ENCODE measurements at places on chromosomes 2 and 18. TPM values are rescaled to one million over a fixed set of nuclear protein-coding genes. Genes with fewer than 3 reads are reported as not detected.

The KYNU gene
- not detected for total RNA-seq

The MYO1B gene
- total RNA-seq = 4.7 TPM

The PLGLB2 gene
- not detected for total RNA-seq

The CAPN14 gene
- total RNA-seq = 1.2 TPM

The INHA gene
- total RNA-seq = 0.23 TPM

The BUB1 gene
- total RNA-seq = 94.7 TPM

The MYL1 gene
- not detected for total RNA-seq

The ADRA2B gene
- 0.47 TPM for total RNA-seq

The RALBP1 gene
- 51.6 TPM for total RNA-seq

The MARCHF4 gene
- not detected for total RNA-seq

The ARHGAP28 gene
- total RNA-seq = not detected

The TM4SF20 gene
- not detected for total RNA-seq

The PAX3 gene
- total RNA-seq = not detected

The TMEM17 gene
- not detected for total RNA-seq

The LRRTM4 gene
- total RNA-seq = not detected

The PLB1 gene
- 0.89 TPM for total RNA-seq

The ZNF521 gene
- not detected for total RNA-seq

The DPYSL5 gene
- total RNA-seq = not detected

The MOGAT1 gene
- total RNA-seq = not detected

The CHST9 gene
- not detected for total RNA-seq

Measured in activated naive CD4-positive, alpha-beta T cell treated with anti-CD3 and anti-CD28 coated beads, Interleukin-2, amount 50 U/mL, for 72 hours (primary cell).